ENCODE measurements at places on chromosomes 7 and 10.

- peak; percentile 33 for DNase-seq
These were observed 107.5 kb downstream of the DOCK1 start for GRCh38 chr10:127012769-127013152.

DNA sequence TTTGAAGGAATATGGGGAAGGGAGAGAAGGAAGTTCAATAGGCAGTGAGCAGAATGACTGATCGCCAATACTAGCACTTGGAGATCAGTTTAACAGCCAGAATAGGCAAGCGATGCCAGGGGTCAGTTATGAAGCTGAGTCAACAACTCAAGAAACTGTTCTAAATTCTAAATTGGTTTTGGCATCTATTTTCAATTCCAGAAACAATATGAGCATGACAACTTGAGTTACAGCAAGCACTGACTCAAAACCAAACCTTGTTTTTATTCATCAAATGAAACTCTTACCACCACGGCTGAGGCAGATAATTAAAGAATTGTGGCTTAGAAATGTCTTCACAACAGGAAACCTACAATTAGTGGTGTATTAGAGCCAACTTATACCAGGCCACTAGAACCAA is 180.5 kb upstream of the ASAH2 start:
- DNase-seq, result peak; percentile 84

GRCh38 chr7:14846405-14846804 is 56.1 kb downstream of the DGKB start:
- DNase-seq, result no peak

- no peak for DNase-seq
These were observed 16.3 kb upstream of the CHUK start for GRCh38 chr10:100245484-100246220.

DNA sequence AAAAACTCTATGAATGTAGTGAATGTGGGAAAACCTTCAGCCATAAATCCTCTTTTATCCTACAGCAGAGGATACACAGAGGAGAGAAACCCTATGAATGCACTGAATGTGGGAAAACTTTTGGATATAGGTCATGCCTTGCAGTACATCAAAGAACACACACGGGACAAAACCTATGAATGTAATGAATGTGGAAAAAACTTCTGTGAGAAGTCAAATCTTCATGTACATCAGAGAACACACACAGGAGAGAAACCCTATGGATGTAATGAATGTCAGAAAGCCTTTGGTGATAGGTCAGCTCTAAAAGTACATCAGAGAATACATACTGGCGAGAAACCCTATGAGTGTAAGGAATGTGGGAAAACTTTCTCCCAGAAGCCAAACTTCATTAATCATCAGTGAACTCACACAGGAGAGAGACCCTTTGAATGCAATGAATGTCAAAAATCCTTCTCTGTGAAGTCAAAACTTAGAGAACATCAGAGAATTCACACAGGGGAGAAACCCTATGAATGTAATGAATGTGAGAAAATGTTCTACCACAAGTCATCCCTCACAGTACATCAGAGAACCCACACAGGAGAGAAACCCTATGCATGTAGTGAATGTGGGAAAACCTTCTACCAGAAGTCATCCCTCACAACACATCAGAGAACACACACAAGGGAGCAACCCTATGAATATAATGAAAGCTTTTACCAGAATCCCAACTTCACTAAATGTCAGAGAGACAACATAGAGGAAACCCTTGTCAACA is 45.6 kb downstream of the ZNF487 start:
- DNase-seq, result no peak

- DNase-seq, result no peak
These were observed 856 bp downstream of the SSMEM1 start for GRCh38 chr7:130208516-130208915.

GRCh38 chr7:79949778-79950177 is 184.9 kb upstream of the GNAI1 start:
- no peak for DNase-seq

GRCh38 chr10:104642658-104643302 is 1.7 kb downstream of the SORCS3 start:
- no peak for DNase-seq

- DNase-seq, result no peak
These were observed 42.5 kb downstream of the SORCS3 start for GRCh38 chr10:104683567-104683966.

DNA sequence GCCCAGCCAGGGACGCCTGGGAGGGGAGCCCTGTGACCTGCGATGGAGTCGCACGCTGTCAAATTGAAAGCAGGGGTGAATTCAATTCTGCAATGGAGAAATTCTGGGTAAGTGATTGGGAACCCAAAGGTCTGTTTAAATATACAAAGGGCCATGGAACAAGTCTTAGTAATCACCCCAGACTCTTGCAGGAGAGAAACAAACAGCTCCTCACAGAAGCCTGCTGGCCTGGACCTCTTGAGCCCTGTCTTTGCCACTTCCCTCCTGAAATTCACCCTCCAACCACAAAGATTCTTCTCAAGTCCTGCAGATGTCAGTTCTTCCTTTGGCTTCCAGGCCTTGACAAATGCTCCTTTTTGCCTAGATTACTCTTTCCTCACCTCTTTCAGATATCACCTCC is 97.3 kb downstream of the GLI3 start:
- DNase-seq, result no peak

GRCh38 chr7:45160417-45160881 is 2.9 kb downstream of the RAMP3 start:
- no peak for DNase-seq

DNA sequence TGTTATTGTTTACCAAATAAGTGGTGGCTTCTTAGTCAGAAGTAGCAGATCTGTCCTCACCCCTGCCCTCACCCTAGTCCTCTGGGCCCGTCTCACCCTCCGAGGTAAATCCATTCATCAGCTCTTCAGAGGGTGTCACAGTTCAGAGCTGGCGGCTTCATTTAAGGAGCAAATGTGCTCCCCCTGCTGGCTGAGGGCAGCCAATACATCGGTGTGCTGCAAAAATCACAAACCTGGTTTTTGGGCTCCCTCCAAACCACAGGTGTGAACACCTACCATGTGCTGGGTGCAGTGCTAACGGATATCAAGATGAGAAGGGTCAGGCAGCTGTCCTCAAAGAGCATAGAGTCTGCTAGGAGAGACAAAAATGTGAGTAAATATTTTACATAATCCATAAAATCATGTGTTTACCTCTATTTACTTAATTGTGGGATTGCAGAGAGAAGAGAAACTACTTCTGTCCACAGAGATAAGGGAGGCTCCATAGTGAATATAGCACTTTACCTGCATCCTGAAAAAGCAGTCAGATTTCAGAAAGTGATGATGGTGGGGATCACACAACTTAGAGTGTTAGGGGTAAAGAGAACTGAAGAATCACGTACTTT is 15.5 kb upstream of the CRTAC1 start:
- peak; percentile 35 for DNase-seq

- peak; percentile 32 for DNase-seq
These were observed 1.0 kb downstream of the LRRC17 start for GRCh38 chr7:102913826-102914225.

DNA sequence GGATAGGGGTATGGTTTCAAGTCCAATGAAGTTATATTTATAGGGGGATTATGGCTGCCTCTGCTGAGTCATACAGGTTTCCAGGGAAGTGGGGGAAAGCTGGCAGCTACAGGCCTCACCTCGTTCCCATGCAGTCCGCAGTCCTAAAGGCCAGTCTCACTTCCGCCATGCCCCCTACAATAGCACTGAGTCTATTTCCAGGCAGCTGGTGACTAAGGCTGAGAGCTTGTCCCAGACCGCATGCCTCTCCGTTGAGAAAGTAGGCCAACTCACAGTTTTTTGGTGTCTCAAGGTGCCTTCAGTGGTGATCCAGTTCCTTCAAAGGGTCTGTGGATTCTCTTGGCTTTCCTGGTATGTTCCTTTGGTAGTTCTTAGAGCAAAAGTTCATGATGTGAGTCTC is 203.9 kb upstream of the GLI3 start:
- DNase-seq, result peak; percentile 9

- DNase-seq, result no peak
These were observed 12.5 kb downstream of the ITGB8 start for GRCh38 chr7:20343205-20343604.

- DNase-seq, result no peak
These were observed 86.5 kb downstream of the PPP1R3A start for GRCh38 chr7:113832196-113832745.

DNA sequence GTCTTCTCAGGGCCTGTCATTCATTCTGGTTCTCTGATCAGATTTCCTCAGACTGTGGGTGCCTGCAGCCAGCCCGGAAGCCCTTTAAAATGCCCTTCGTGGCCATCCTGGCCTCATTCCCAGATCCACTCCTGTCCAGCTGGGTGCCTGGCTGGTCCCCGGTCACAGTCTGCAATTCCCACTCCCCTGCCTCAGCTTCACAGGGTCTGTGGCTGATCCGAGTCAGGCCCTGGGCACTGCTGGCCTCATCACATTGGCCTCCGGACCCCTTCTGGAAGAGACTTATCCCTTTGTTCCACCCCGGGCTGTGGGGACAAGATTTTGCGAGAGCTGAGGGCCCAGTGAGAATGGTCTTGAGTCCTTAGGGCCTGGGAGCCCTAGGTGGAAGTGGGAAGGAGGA is 12.1 kb downstream of the DOCK1 start:
- DNase-seq, result no peak

DNA sequence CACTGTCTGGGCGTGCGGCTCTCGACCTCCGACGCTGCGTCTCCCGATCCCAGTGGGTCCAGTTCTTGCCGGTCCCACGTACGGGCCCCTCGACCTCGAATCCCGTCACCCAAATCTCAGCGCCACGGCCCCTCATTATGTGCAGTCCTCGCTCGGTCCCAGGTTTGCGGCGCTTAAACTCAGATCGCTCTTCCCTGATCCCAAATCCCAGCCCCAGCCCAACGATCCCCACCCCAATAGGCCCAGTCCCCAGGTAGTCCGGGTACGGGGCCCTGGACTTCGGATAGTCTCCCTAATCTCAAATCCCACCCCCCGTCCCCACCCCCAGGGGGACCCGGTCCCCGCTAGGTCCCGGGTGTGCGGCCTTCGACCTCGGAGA is 666 bp downstream of the HNRNPF start:
- DNase-seq, result no peak

DNA sequence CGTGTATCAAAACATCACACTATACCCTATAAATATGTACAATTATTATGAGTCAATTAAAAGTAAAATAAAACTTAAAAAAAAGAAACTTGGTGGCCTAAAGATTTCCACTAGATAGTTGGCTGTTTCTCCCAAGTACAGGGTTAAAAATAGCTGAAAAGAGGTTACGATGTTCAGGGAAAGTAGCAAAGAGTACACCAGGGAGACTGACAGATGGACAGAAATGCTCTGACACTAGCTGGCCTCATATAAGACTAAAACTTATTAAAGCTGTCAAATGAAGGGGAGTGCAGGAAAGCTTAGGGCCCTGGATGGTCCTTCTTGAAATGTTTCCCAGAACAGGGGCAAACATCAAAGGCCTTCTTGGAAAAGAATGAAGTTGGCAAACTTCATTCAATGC is 51.3 kb downstream of the TCAF1 start:
- DNase-seq, result no peak

DNA sequence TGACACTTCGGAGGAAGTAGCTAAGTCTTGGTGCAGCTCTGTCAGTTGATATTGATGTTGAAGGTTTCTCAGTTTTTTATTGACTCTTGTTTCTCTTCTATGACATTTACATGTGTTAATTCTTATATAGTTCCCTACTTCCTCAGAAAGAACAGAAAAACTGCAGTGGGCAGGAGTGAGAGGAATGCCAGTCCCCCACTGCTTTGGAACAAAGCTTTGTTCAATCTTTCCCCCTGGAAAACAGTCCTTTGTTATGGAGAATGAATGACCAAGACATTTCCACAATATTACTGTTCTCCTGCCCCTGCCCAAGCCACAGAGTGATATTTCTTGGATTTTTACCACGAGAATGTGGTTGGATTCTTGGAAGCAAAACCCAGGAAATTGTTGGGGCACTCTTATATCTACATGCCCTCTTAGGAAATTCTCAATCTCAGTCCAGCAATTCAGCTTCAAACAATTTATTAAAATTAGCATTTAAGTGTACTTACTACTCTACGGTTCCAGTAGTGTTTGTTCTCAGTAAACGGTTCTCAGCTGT is 258.0 kb upstream of the KCND2 start:
- peak; percentile 47 for DNase-seq

DNA sequence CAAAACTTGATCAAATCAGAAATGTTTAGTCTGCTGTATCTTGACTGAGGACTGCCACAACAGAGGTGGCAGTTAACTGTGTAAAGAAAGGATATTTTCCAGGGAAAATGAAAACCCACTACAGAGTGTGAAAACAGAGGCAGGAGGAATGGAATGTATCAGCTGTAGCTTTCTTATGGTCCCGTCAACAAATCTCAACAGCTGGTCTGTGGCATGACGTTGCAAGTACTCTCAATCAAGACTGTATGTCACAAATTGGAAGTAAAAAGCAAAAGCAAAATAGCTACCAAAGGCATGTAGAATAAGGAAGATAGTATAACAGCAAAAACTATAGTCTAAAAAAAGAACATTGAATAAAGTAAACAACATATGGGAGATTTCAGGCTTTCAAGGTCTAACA is 123.5 kb downstream of the KMT2C start:
- peak; percentile 82 for DNase-seq

DNA sequence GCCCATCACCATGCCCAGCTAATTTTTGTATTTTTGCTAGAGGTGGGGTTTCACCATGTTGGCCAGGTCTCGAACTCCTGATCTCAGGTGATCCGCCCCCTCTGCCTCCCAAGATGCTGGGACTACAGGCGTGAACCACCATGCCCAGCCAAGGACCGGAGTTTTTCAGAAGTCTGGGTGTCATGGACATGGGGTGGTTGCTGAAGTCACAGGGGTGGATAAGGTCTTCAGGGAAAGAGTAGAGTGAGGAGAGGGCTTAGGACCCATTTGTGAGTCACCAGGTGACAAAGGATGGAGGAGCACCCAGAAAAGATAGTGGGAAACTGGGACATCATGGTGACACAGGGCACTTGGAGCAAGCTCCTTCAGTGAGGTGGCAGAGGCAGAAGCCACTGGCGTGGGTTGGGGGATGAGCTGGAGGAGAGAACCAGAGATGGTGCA is 2.8 kb upstream of the GPRIN2 start:
- DNase-seq, result no peak

DNA sequence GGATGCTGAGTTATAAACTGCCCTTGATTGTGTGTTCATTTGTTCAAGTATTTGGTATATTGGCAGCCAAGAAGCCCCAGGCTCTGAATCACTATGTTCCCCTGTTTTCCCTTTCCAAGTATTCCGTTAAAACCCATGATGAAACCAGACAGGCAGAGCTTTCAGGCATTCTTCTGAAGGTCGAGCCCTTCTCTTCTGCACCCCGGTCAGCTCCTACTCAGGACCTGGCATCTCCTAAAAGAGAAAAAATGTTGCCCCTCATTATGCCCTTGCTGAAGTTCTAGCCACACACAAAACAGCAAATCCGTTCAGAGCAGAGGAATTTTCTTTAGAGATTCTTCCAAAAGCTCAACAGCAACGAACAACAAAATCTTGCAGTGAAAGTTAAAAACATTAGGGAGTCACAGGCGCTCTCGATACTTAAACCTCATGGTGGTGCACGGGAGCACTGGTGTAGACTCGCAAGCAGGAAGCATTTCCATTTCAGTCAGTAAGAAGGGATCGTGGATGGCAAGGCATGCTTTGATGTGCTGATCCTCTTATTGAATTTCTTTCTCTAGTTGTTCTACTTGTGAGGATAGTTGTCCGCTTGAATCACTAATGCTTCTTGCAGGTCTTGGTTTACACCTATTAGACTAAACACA is 264.9 kb downstream of the SKIDA1 start:
- DNase-seq, result peak; percentile 25

- no peak for DNase-seq
These were observed 25.4 kb downstream of the TBATA start for GRCh38 chr10:70759781-70760180.

Measured in fibroblast of lung (primary cell).